ENCODE measurements at places on chromosomes 1 and 21.

DNA sequence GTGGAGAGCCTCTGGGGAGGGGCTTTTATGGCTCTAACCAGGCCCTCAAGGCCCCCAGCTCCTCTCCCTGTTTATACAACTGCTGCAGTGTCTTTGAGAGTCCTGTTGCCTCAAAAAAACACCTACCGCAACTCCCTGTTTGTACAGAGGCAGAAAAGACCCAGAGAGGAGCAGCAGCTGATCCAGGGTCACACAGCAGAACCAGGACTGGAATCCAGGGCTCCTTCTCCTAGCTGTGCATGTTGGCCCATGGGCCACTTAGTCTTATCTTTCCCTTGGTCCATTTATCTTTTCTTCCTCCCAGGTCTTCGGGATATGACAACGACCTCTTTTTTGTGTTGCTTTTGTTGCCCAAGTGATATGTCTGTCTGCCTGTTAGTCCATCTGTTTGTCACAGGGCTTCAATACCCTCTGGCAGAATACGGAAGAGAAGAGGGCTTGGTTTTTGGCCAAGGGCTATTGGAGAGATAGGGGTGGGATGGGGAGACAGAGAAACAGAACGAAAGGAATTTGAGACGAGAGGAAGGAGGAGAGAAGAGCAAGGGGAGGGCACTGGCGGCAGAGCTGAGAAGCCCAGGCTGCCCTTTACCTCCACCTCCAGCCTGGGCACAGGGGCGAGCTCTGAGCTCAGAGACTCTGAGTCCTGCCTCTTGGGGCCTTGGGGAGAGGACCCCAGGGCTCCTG lies 33.5 kb upstream of the WASF2 start:
- no peak for DNase-seq

DNA sequence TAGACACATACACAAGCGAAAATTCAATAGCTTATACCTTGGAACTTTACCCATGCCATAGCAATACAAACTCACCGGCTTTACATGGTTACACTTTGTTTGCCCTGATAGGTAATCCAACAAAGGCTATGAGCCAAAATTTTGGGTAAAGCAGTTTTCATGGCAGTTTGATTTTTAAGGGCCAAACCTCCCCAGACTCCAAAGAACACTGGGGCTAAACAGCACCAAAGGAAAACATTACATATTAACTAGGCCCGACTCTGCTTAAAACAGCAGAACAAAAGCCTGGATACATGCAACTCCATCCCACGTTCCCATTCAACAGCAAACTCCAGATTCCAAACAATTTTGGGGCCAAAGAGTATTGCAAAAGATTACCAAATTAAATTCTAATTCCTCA lies 4.4 kb upstream of the TMEM125 start:
- no peak for DNase-seq

- DNase-seq, result no peak
Measured at GRCh38 chr1:195462646-195463045, 1145.6 kb downstream of the KCNT2 start.

GRCh38 chr1:87979079-87979478 lies 650.4 kb downstream of the LMO4 start:
- no peak for DNase-seq

- DNase-seq, result no peak
Measured at GRCh38 chr1:199122532-199123311, 483.9 kb downstream of the PTPRC start.

DNA sequence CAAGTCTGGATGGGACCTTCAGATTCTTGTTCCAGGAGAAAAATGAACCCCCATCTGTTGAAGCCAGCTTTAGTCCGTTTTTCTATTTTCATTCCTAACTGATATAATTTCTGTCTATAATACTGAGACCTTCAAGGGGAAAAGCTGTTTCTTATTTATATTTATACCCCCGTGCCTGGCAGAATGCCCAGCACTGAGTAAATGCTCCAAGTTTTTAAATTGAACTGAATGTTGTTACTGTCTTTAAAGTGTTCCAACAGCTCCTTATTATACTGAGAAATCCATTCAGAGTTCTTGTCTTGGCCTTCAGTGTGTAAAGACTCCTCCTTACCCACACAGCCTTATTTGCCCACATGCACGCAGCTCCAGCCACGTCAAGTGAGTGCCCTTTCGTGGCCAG lies 178.6 kb upstream of the HMGB4 start:
- DNase-seq, result no peak

DNA sequence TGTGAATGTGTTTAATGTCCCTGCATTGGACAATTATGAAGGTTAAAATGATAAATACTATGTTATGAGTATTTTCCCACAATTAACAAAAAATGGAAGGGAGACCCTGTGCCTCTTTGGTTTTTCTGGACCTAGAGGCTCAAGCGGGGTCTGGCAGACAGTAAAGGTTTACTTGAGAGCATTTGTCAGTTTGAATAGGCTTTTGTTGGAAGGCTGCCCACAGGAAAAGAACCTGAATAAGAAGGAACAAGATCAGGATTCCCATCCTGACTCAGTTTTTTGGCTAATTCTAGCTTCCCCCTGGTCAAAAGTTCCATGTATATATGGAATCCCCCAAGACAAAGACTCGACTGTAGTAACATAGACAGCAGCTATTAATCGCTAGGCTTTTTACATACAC lies 150.9 kb upstream of the JUN start:
- DNase-seq, result no peak

Data from iPS-NIHi11 (cell line).